SJCRH30 (cell line): ENCODE measurements at places on chromosomes 16 and 17. TPM values are rescaled to one million over a fixed set of nuclear protein-coding genes. Genes with fewer than 3 reads are reported as not detected.

FLCN gene
- 110 and 121 TPM in 2 replicates for total RNA-seq

ZG16 gene
- total RNA-seq, result not detected in 2 replicates

DNA sequence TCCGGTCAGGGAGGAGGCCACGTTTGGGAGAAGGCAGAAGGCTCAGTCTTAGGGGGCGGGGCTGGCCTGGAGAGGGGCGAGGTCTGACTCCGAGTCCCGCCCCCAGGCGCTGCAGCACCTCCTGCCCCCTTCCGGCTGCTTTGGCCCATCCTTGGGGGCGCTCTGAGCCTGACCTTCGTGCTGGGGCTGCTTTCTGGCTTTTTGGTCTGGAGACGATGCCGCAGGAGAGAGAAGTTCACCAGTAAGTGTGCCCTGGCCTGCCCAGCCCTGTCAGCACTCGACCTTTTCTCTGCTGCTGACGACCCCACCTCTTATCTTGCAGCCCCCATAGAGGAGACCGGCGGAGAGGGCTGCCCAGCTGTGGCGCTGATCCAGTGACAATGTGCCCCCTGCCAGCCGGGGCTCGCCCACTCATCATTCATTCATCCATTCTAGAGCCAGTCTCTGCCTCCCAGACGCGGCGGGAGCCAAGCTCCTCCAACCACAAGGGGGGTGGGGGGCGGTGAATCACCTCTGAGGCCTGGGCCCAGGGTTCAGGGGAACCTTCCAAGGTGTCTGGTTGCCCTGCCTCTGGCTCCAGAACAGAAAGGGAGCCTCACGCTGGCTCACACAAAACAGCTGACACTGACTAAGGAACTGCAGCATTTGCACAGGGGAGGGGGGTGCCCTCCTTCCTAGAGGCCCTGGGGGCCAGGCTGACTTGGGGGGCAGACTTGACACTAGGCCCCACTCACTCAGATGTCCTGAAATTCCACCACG, 1.5 kb downstream of the TNFRSF12A start:
- DNase-seq, result peak; percentile 87

C16orf89 gene
- total RNA-seq, result not detected in 2 replicates

SLC52A1 gene
- total RNA-seq, result not detected in 2 replicates

DNA sequence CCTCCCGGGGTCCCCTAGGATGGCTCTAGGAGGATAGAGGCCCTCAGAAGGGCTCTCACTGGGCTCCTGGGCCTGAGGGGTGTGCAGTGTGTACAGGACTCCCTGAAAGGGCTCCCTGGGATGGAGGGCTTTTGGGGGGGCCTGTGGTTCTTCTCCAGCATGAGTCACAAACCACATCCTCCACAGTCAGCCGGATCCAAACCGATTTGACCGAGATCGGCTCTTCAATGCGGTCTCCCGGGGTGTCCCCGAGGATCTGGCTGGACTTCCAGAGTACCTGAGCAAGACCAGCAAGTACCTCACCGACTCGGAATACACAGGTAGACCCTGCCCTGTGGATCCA, 4.5 kb downstream of the TRPV2 start:
- DNase-seq, result peak; percentile 79

DNA sequence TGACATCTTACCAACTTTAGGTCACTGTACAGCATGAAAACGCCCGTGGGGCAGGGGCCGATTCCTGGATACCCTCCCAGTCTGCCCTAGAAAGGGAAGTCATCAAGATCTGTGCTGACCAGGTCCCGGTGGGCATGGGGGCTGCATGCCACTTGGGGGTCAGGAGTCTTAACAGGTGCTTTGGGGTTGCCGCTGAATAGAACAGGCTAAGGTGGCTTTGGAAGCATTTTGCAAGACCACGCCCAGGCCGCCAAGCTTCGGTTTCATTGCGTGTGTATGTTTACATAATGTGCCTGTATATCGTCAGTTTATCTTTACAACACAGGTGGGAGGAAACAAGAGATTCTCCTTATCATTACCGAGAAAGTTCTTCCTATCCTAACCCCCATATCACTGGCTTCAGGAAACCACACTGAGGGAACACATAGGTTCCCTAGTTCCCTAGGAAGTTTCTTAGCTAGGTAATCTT, 13.3 kb upstream of the USP36 start:
- no peak for DNase-seq

DNA sequence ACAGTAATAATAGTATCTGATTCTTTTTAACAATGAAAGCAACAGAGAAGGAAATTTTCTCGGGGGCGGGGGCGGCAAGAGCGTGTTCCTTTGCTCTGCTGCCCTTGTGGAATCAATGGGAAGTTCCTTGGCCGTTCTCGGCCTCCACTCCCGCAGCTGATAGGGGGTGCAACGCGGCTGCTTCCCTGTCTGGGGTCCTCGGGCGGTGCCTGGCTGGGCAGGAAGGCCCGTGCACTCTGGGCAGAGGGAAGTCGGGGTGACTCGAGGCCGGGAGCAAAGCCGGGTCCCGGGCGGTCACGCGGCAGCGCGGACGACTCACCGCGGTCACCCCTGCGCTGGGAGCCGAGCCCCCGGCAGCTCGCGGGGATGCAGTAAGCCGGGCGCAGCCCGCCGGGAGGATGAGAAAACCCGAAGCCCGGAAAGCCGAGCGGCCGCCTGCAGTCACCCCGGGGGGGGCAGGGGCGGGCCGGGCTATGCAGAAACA, 2.5 kb downstream of the TUBB3 start:
- no peak for DNase-seq

DNA sequence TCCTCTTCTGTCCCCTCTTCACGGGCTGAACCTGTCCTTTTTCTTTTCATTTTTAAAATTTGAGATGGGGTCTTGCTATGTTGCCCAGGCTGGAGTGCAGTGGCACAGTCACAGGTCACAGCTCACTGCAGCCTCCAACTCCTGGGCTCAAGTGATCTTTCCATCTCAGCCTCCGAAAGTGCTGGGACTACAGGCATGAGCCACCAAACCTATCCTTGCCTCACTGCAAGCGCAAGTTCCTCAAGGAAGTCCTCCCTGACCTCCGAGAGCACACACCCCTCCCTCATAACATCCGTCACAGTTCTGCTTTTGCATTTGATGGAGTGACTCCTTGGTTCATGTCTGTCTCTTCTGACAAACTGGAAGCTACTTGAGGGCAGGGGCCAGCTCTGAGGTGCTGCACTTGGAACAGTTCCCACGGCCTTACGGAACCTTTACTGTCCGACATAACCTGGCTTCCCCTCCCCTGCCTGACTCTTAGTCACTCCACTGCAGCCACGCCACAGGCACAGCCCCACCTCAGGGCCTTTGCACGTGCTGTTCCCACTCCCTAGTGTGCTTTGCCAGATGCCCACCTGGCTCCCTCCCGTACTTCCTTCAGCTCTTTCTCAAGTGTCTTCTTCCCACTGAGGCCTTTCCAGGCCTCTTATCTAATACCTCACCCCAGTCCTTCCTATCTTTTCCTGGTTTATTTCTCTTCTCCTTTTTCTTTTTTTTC, 4.4 kb downstream of the TBX6 start:
- no peak for DNase-seq

ACSM3 gene
- total RNA-seq, result 1.8 and 2.0 TPM in 2 replicates

GRCh38 chr17:39848600-39848999, 15.5 kb downstream of the IKZF3 start:
- no peak for DNase-seq

DNA sequence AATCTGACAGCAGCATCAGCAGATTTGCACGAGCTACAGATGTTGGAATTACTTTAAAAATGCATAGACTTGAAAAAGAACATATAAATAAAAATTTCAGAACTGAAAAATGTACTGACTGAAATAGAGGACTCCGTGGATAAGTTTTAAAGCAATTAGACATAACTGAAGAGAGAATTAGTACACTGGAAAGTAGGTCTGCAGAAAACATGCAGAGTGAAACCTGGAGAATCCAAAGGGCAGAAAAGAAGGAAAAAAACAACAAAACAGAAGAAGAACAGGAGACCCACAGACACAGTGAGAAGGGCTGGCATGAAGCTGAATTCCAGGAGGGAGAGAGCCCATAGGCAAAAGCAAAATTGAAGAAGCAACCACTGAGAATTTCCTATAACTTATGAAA, 57.2 kb upstream of the ENPP7 start:
- no peak for DNase-seq

CFAP97D1 gene
- total RNA-seq, result not detected in 2 replicates

DNA sequence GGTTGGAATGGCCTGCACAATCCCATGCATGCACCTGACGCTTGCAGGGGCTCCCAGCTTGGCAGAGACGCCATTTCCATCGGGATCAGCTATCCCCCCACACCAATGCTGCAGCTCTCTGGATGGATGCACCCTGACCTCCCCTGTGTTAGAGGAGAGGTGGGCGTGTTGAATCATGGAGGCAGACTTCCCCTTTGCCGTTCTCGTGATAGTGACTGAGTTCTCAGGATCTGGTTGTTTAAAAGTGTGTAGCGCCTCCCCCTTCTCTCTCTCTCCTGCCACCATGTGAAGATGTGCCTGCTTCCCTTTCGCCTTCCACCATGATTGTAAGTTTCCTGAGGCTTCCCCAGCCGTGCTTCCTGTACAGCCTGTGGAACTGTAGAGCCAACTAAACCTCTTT, 17.8 kb upstream of the KCNH6 start:
- no peak for DNase-seq

GRCh38 chr17:69516225-69516624, 101.7 kb downstream of the MAP2K6 start:
- no peak for DNase-seq

GRCh38 chr17:76845541-76846017, 22.6 kb upstream of the MGAT5B start:
- DNase-seq, result no peak

GRCh38 chr17:28567604-28568003, 3.7 kb downstream of the PIGS start:
- DNase-seq, result no peak

DNA sequence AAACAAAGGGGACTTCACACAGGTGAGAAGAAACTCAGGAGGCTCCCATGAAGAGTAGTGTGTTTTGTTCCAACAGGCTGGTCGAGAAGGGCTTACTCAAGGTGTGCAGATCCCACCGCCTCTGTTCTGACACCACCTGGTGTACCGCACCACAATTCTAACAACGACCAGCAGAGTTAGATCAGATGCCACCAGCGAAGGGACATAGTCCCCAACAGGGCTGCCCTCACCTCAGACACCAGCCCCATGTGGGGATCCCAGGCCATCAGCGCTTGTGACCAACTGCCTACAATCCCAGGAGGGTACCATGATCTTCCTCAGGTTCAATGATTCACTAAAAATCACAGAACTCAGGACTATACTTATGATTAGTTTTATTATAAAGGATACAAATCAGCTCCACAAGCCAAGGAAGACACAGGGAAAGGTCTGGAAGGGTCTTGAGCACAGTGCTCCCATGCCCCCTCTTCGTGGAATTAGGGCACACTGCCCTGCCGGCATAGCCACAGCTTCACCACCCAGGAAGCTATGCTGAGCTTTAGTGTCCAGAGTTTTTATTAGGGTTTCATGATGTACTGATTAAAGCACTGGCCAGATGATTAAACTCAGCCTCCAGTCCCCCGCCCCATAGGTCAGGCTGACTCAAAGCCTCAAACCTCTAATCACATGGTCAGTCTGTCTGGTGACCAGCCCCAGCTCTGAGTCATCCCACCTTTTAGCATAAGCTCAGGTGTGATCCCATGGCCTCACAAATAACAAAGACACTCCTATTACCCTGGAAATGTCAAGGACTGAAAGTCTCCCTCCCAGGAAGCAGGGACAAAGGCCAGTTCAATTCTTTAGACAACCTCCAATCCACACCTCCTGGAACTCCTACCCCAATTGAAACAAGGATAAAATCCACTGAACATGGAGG, 26.0 kb downstream of the TRIM25 start:
- DNase-seq, result no peak

DNA sequence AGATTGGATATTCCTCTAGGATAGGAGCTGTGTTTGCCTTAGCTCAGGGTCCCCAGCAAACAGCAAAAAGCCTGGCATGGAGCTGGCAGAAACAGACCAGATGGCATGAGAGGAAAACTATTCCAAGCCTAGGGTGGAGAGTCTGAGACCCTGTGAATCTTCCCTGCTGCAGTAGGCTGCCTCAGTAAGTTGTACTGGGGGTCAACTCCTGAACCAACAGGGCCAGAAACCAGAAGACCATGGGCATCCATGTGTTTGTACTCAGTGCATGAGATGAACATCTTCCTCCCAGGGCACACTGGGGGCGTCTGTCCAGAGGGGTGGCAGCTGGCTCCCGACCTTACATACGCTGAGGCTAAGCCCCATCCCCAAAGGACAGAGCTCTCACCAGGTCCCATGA, 214.4 kb downstream of the C16orf78 start:
- DNase-seq, result no peak

GRCh38 chr16:87560428-87561199, 41.7 kb upstream of the JPH3 start:
- DNase-seq, result peak; percentile 14

GRCh38 chr16:212999-213398, 16.2 kb downstream of the LUC7L start:
- no peak for DNase-seq

DNA sequence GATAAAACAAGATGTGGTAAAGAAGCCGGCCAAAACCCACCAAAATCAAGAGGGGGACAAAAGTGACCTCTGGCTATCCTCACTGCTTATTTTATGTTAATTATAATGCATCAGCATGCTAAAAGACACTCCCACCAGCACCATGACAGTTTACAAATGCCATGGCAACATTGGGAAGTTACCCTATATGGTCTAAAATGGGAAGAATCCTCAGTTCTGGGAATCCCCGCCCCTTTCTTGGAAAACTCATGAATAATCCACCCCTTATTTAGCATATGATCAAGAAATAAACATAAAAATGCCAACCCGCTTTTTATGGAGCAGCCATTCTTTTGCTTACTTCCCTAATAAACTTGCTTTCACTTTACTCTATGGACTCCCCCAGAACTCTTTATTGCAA, 25.6 kb downstream of the CMTR2 start:
- no peak for DNase-seq

DNA sequence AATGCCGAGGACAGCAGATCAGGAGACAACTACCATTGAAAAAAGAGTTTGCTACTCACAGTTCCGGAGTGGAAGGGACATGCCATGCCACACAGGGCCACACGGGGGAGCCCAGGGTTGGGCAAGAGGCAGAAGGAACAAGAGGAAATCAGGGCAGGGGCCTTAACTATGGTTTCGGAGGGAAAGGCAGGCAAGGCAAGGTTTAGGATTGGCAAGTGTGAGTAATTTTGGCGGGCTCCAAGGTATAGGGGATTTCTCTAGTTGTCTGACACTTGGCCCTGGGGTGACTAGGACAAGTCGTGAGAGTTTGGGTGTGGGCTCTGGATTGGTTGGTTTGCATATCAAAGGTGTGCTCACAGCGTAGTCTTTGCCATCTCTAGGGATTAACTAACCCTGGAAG, 27.0 kb upstream of the NTN1 start:
- peak; percentile 75 for DNase-seq

GRCh38 chr16:78118469-78119025, 19.1 kb downstream of the WWOX start:
- DNase-seq, result peak; percentile 68

DNA sequence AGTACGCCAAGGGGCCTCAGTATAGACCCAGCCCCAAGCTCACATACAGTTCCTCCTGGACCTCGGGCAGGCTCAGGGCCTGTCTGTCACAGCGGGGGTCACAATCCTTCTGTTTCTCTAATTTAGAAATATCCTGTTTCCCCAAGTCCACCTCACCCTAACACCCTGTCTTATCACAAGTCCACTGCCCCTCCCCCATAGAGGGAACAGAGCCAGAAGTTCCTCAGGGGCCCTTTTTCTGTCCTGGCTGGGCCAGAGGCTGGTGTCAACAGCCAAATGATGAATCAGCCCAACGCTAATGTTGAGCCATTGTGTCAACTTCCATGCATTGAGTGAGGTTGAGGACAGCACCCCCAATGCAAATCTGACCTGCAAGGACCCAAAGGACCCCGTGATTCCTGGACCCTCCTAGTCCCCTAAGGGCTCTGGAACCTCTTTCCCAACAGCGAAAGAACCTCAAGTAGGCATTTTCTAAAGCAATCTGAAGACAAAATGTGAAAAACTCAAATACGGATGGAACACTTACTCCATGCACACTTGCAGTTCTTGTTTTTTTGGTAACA, 58.6 kb downstream of the PECAM1 start:
- no peak for DNase-seq
